ENCODE measurements at places on chromosomes 4 and X.

DNA sequence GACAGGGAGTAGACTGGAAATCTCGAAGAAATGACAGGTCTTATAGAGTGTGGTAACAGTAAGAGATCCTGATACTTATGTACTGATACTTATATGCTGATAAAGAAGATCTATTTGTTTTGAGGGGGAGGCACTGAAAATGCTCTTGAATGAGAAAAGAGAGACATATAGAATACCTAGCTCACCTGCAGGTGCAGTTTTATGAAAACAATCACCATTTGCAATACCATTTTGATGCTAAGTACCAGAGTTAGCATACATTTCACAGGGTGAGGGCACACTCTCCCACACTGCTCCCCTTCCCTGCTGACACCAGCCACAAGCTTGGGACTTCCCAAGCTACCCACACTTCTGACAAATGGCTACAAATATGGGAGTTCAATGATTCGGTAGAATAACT lies 1490.1 kb upstream of the IGFBP7 start:
- no peak for DNase-seq

- no peak for DNase-seq
Observed at GRCh38 chr4:174005422-174005821, 278.0 kb downstream of the FBXO8 start.

- DNase-seq, result no peak
Observed at GRCh38 chrX:12946406-12946805, 28.5 kb upstream of the TMSB4X start.

DNA sequence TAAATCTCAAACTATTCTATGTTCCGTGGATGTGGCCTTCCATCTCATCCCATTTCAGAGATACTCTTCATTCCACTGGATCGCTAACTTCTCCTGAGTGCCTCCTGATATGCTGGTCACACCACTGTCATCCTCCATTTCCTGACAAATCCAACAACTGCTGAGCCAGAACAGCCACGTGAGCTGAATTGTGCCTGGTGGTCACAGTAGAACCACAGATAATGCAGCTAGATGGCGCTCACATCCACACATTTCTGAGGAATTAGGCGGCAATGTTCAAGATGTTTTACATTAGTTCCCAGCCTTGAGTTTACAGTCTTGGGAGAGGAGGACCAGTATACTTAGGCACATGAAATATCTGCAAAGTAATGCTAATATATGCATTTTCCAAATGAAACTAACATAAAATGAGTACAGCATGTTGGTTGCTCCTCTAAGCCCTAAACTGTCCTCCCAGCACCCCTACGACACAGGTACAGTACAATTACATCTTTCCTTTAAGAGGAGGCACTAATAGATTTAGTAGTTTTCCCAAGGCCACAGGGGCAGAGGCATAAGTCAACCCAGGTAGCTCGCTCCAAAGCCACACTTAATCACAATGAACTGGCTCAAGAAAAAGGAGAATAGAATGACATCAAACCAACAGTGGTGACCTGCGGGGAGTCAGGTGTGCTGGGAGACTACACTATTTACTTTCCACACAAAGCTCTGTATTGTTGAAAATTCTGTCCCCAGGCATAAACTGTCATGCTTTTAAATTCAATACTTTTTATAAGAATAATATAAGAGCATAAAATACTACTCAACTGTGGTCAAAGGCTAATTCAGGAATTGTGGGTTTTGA lies 134.2 kb downstream of the CHIC2 start:
- DNase-seq, result peak; percentile 77

GRCh38 chr4:162952232-162952631 lies 214.5 kb downstream of the NAF1 start:
- no peak for DNase-seq

- DNase-seq, result no peak
Observed at GRCh38 chrX:9327747-9328145, 137.1 kb upstream of the TBL1X start.

DNA sequence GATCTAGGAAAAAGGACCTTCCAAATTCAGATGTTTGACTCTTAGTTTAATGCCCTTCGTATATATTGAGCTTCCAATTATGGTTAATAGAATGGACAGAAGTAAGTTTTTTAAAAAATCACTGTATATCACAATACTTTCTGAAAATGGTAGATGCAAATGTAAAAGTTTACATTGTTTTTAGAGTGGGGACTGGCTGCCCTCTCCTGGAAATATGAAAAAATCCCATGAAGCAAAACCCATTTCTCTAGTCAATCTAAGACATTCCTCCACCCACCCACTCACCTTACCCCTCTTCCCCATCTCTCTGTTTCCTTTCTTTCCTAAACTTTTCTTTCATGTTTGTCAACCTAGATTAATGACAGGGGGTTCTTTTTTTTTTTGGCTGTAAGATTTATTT lies 134.5 kb downstream of the ARHGAP6 start:
- no peak for DNase-seq

DNA sequence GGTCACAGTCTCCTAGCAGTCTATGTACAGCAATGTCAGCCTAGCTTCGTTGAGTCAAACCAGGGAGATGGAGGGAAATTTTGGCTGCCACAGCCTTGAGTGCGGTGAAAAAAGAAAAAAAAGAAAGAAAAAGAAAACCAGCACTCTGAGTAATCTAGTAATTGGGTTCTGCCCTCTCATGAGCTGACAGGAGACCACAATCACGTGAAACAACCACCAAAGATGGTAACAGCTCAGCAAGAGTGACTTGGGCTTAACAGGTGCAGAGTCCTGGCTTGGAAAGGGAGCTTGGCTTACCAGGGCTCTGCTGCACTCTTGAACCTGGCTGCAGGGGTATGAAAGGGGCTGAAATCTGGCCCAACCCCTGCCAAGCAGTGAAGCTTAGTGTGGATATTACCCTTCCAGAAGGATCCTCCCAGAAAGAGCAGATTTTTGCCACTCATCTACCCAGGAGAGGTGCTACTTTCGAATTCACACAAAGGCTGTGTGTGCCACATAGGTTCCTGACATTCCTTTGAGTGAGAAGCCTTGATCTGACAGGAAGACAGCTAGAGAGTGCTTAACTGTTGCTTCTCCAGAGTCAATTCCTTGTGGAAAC lies 350.3 kb downstream of the PTTG2 start:
- no peak for DNase-seq

Data from G401 (cell line).